ENCODE measurements at places on chromosomes 1 and 21.

GRCh38 chr1:34405266-34405959 is 228.7 kb downstream of the C1orf94 start:
- no peak for DNase-seq

GRCh38 chr1:6554907-6555778 is at the start of gene TAS1R1:
Gene TAS1R1 (plus strand): TSS chr1:6555307. CDS start chr1:6555374, 67 bp downstream.
- no peak for DNase-seq

- DNase-seq = no peak
Observed at GRCh38 chr1:50667710-50668356, 244.6 kb upstream of the DMRTA2 start.

- DNase-seq = peak; percentile 12
Observed at GRCh38 chr21:46323227-46323709, 402 bp downstream of the C21orf58 start.
